Foreskin keratinocyte (primary cell): ENCODE measurements at places on chromosomes 3 and 15.

- DNase-seq = no peak
Observed at GRCh38 chr3:134350266-134350665, 24.0 kb downstream of the AMOTL2 start.

GRCh38 chr15:101087172-101087769 is 164.6 kb downstream of the CHSY1 start:
- no peak for DNase-seq

GRCh38 chr3:186532598-186533072 is 11.5 kb downstream of the CRYGS start:
- DNase-seq = no peak

- DNase-seq = peak; percentile 37
Observed at GRCh38 chr3:62151591-62151990, 221.8 kb downstream of the FEZF2 start.

DNA sequence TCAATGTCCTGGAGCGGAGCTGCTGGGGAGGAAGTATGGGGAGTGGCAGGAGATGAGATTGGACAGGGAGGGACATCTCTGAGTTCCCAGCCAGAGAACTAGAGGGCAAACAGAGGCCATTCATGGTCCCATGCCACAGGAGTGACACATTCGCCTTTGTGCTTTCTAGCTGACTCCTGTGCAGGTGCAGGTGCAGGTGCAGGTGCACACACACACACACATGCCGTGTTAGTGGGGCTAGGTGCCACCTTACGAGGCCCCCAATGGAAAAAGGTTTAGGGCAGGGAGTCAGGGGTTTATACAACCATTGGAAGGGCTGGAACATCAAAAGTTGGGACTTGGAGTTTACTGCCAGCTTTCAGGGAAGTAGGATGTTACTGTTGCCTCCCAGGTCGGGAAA is 52.0 kb downstream of the TPRA1 start:
- no peak for DNase-seq

DNA sequence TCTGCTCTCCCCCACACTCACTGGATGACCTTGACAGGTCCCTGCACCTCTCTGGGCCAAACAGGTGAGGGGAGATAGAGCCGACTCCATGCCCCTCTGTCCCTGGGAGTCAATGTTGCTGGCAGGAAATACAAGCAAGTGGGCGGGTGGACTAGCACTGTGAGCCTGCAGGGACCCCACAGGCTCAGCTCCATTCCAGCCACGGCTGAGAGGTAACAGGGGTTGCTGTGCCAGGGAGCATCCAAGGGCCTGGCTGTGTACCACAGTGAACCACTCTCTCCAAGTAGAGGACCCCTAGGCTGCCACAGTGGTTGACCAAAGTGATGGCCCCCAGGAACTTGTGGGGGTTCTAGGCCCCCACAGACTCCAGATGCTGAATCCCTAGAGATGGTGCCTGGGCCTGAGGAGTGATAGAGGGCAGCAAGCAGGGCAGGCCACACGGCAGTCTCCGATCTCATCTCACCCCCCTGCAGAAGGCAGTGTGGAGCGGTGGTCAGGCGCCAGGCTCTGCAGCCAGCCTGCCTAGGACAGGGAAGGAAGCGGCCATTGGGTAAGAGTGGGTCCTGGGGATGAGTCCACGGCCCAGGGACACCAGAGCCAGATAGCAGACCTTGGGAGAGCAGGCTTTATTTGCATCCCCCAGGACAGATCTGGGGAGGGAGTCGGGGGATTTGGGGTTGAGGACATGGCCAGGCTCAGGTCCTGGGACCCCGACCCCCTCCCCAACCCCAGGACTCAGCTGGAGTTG is 3.2 kb downstream of the TNNC1 start:
- no peak for DNase-seq

DNA sequence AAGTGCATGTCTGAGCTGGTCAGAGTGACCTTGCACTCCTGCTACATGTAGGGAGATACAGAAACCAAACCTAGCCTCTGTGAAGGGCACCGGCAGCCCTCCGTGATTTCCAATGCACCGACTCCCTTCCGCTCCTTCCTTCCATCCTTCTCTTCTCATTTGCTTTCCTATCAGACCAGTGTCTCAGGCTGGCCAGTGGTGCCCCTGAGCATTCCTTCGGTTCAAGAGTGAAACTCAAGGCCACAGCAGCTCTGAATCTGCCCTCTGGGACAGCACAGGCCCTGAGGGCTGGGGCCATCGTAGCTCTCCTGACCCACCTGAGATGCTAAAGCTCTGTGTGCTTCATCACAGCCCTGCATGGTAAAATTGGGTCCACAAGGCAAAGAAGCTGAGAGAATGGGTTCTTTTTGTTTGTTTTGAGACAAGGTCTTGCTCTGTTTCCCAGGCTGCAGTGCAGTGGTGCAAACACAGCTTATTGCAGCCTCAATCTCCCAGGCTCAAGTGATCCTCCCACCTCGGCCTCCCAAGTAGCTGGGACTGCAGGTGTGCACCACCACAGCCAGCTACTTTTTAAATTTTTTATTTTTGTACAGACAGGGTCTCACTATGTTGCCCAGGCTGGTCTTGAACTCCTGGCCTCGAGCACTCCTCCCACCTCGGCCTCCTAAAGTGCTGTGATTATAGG is 2.3 kb upstream of the BMF start:
- no peak for DNase-seq

DNA sequence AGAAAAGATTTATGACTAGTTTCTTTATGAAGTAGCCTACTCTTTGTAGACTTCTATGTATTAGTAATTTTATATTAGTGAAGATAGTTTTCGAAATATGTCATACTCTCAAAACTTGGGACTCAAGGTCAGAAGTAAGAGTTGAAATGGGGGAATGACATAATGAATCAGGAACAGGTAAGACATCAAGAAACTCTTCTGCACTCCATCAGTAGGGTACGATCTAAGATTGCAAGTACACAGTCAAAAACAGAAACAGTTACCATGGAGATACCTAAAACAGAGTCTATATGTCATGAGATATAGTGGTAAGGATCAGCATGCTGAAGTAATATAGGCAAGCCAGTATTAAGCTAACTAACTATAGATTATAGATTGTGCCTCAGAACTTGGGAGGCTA is 187.0 kb upstream of the MLF1 start:
- no peak for DNase-seq

DNA sequence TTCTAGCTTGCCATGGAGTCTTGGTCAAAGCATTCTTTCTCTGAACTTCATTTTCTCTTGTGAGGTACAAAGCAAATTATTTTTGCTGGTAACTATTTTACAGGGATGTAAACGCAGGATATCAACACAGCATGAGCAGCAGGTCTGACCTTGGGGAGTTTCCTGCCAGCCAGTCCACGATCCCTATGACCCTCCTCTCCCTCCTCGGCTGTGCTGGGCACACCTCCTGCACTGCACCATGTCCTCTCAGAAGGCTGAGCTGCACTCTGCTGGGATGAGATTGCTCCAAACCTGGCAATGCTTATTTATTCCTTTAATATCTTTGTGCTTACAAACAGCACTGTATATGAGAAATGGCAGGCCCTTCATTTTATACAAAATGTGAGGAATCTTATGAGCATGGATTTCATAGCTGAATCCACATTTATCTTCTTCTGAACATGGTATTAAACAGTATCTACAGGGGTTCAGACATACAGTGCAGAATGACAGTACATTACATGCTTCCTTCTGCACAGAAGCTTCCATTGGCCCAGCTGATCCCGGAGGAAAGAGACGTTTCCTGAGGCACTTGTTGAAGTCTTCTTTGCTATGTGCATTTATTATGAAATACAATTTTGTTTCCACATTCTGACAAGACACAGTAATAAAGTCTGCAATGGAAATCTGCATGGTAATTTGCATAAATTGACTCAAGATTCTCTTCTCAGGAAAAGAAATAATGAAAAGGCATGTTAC is 41.2 kb downstream of the RAB6B start:
- no peak for DNase-seq

- DNase-seq = no peak
Observed at GRCh38 chr3:166462891-166463470, 625.8 kb upstream of the BCHE start.
